Caki2 (cell line): ENCODE measurements at places on chromosomes 11 and 22. TPM values are rescaled to one million over a fixed set of nuclear protein-coding genes. Genes with fewer than 3 reads are reported as not detected.

The MYO7A gene
- not detected in 2 replicates for total RNA-seq

The E2F8 gene
- total RNA-seq: 1.2 and 2.2 TPM in 2 replicates

The FERMT3 gene
- total RNA-seq: 0.64 TPM in 1 of 2 replicates, not detected in the other

- DNase-seq: no peak
Measured at GRCh38 chr22:18029686-18030267, 5.4 kb upstream of the MICAL3 start.

The SCGB1A1 gene
- total RNA-seq: not detected in 2 replicates

The CDC42BPG gene
- total RNA-seq: 0.12 and 1.1 TPM in 2 replicates

GRCh38 chr11:60396799-60397198, 540 bp downstream of the MS4A14 start:
- DNase-seq: no peak

- no peak for DNase-seq
Measured at GRCh38 chr11:82995754-82996398, 75.8 kb downstream of the RAB30 start.

The SERHL2 gene
- total RNA-seq: 2.9 TPM in 1 of 2 replicates, not detected in the other

The BET1L gene
- total RNA-seq: 23.3 and 26.2 TPM in 2 replicates

DNA sequence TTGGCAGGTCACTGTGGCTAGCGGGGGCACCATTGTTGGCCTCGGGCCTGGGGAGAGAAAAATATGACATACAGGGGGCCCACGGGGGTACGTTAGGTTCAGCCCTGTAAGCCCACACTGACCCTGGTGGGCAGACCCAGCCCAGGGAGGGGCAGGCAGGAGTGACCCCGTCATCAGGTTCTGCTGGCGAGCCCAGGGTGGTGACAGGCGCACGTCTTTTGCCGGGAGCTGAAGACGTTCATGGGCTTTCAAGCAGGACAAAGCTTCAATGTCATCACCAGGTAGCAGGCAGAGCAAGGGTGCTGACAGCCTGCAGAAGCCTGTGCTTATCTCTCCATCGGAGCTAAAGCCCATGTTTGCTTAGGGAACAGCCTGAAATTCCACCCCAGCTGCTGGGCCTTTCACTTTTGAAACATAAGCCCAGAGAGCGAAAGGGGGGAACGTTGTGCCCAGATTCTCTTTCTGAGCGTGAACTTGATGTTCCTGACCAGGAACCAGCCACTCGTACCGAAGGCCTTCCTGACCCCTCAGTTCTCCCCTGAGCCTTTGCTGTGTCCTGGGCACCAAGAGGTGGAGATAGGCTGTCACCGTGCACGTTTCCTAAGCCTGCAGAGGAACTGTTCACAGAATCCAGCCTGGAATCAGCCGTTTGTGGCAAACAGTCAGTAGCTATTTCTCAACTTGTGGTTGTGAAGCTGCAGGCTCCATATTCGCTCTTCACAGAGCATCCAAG, 74.0 kb upstream of the ATXN10 start:
- no peak for DNase-seq

- DNase-seq: no peak
Measured at GRCh38 chr22:17918840-17919239, 105.5 kb downstream of the MICAL3 start.

- no peak for DNase-seq
Measured at GRCh38 chr11:2527621-2528291, 82.9 kb downstream of the KCNQ1 start.

DNA sequence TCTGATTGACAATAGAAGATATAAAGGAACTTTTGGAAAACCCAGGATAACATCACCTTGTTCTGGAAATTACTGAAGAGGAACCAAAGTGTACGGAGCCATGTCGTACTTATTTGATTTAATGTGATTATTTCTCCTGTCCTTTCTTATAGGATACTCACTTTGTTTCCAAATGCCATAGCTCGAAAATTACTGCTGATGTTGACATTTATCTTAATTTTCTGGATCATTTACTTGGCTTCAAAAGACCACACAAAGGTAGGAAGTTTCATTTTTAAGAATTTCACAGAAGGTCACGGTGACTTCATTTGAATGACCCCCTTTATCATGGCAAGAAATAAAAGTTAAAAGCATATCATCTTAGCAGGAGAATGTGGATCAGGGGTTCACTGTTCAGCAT, 1.2 kb downstream of the NXPE2 start:
- DNase-seq: no peak

GRCh38 chr11:61021661-61022212, 50.3 kb downstream of the CD6 start:
- DNase-seq: no peak

DNA sequence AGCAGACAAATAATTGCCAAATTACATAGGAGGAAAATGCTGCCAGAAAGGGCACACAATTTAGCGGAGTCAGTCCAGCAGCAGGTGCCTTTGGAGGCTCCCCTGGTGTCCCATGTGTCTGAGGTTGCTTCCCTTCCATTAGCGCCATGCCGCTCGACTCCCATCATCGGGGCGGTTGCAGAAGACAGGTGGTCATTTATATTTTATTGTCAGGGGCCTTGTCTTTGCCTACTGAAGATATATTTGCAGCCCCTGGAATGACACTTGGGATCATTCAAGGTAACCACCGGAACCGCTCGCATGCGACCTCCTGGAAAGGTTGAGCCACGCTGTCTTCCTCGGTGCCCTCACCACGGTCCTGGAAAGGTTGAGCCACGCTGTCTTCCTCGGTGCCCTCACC, 298.3 kb downstream of the TBC1D22A start:
- DNase-seq: no peak

GRCh38 chr22:44269757-44270555, 42.8 kb downstream of the SHISAL1 start:
- no peak for DNase-seq

The TEX12 gene
- not detected in 2 replicates for total RNA-seq

- DNase-seq: no peak
Measured at GRCh38 chr11:12461516-12461915, 84.1 kb downstream of the PARVA start.

- no peak for DNase-seq
Measured at GRCh38 chr11:1388763-1389102, 1.0 kb upstream of the BRSK2 start.

- DNase-seq: no peak
Measured at GRCh38 chr11:1652442-1652770, 22.8 kb downstream of the KRTAP5-5 start.

- peak; percentile 63 for DNase-seq
Measured at GRCh38 chr11:765025-765801, 12.1 kb downstream of the GATD1 start.

GRCh38 chr11:107720303-107720774, 8.5 kb upstream of the SLN start:
- DNase-seq: no peak

DNA sequence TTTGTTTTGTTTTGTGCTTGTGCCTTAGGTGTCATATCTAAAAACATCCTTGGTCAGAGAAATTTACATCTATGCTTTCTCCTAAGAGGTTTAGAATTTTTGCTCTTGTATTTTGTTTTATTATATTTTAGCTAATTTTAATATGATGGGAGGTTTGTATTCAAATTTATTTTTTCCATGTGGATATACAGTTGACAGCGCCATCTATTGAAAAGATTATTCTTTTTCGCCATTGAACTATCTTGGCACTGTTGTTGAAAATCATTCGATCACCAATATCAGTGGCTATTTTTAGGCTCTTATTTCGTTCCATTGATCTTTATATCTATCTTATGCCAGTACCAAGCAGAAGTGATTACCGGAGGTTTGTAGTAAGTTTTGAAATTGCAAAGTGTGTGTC, 510.3 kb downstream of the BRD1 start:
- DNase-seq: no peak

DNA sequence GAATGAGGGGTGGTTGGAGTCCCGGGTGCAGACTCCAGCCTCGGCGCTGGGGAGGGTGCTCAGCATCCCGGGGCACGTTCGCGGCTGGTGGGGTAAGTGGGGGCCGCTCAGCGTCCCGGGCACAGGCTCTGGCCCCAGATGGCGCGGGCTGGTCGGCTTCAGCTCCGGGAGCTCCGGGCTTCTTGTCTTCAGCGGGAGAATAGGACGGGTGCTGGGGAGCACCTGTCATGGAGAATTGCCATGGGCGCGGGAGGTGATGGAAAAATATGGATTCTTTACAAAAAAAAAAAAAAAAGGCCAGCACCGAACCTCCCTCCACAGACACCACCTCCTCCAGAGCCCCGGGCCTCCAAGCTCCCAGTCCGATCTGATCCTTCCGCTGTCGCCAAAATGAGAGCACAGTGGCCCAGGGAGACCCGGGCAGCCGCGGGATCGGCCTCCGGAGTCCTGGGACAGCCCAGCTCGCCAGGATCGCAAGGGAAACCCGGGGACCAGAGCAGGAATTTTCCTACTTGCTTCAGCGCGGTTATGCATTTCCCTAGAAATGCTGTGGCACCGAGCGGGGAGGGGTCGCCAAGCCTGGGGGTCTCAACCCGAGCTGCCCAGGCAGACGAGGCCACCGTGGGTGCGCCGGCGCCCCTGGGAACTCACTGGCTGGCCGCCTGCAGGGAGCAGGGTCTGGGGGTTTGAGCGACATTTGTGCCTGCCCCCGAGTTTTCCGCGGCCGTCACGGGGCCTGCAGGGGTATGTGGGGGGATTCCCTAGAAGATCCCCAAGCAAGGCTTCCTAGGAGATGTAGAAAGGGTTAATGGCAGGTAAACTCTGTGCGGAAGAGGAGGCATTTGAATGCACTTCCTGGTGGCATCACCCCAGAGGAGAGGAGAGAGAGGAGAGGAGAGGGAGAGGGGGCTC, 1336.9 kb downstream of the BRD1 start:
- no peak for DNase-seq

The PVALB gene
- not detected in 2 replicates for total RNA-seq

DNA sequence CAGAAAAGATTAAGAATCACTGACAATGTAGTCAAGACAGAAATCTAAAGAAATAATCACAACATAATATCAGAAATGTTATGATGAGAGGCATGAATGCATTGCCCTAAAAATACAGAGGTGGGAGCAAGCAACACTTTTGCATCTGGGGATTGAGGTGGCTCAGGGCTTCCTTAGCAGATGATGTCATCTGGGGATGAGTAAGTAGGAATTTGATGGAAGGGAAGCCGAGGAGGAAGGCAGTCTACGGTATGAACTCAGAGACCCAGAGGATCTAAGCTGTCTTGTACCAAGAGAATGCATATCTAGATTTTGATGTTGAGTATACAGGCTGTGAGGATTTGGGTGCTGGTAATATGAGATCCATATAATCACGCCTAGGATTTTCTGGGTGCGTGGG, 193.0 kb upstream of the SNX19 start:
- no peak for DNase-seq

The GGT5 gene
- total RNA-seq: not detected in 2 replicates

DNA sequence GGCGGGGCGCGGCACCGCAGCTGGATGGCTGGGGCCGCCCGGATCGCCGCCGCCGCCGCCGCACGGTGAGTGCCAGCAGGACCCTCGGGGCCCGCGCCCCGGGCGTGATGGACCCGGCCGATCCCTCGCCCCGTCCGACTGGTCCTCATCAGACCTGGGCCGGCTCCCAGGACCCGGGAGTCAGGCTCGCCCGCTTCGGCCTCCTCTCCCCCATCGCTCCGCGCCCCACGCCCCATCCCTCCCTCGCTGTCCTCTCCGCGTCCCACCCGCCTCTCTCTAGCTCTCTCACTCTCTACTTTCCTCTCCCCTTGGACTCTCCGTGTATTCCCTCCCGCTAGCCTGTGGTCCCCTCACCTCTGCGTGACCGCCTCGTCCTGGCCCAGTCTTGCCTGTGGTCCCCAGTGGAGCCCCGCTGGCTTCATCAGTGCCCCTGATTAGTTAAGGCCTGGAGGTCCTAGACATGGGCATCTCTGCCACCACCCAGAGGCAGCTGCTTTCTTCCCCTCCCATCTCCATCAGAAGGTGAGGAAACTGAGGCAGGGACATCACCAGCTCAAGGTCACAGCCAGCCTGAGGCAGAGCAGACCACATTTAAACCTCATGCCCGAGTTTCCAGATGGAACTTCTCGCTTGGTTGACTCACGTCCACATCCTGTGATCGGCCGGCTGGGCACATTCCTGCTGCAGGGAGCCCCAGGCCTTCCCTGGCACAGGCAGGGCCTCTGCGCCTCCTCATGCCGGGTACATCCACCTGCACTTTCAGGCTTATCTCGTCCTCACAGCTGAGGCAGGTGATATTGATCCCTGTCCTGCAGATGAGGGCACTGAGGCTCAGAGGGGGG, 429 bp downstream of the SLC39A13 start:
- peak; percentile 39 for DNase-seq

- DNase-seq: no peak
Measured at GRCh38 chr22:28044546-28045173, 125.6 kb upstream of the PITPNB start.

The RASD2 gene
- total RNA-seq: 0.09 and 0.10 TPM in 2 replicates

GRCh38 chr11:6323291-6323905, 3.1 kb upstream of the CAVIN3 start:
- DNase-seq: no peak

The GAL3ST1 gene
- 46.3 and 76.4 TPM in 2 replicates for total RNA-seq

GRCh38 chr11:79570104-79570503, 129.3 kb upstream of the TENM4 start:
- DNase-seq: no peak

- no peak for DNase-seq
Measured at GRCh38 chr11:70618431-70619101, 220.2 kb downstream of the CTTN start.

DNA sequence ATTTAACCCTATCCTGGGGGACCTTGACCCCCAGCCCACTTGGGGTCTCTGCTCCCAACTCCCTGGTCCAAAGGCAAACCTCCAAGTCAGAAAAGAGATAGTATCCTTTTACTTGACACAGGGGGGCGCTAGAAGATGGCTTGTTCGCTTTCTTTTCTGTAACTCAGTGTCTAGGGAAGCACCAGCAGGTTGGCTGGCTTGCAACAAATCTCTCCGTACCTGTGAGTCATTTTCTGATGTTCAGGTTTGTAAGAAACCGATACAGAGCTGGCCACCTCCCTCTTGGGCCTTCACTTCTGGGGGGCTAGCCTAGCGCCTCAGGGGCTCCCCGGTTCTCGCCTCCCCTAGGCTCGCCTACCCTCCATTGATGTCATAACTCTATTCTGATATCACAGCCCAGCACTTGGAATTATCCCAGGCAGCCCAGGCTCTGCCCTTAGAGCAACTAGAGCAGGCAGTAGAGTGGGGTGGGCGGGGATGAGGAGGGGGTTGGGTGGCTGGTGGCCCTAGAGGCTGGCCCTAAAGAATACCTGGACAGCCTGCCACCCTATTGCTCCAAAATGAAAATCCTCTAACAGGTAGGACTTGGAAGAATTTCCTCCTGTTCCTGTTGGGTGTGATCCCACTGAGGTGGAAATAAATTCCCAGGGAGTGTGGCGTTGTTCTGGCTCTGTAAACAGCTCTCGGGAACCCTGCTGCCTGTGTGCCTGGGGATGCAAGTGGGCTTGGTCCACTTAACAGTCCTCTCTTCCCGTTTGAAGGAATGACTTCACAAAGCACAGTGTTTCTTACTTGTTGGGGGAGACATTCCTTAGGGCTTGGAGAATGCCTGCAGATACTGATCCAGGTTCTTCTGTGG, 69.4 kb downstream of the OSBP2 start:
- DNase-seq: peak; percentile 55

The OR5A1 gene
- total RNA-seq: not detected in 2 replicates

The SLC37A2 gene
- total RNA-seq: 1.9 TPM in 1 of 2 replicates, not detected in the other
